ENCODE measurements at places on chromosomes 1 and 21. TPM values are rescaled to one million over a fixed set of nuclear protein-coding genes. Genes with fewer than 3 reads are reported as not detected.

DNA sequence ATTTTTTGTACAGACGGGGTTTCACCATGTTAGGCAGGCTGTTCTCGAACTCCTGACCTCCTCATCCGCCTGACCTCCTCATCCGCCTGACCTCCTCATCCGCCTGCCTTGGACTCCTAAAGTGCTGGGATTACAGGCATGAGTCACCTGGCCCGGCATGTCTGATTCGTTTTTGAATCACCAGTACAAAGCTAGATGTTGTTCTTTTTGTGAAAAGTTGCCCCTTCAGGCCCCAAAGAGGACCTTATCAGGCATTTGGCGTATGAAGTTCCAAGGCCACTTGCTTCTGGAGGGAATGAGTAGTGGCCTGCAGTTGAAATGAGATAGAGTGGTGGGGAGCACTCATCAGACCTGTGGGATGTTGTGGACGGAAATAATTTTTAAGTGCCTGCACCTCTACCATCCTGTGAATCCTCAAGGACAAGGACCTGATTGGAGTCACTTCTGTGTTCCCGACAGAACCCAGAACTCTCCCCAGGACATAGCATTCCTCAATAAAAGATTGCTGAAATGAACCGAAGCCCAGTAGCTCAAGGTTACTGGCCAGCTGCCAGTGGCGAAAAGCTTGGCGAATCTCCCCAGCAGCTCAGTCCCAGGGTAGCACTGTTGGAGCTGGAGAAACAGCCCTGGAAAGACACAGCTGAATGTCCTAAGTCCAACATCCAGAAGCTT lies 50.1 kb downstream of the NDUFS5 start:
- H3K4me1 ChIP-seq, result peaks cover 4% of the 10 kb centered on the region
- peaks cover 20% of the 10 kb centered on the region for H3K27me3 ChIP-seq
- no peak for DNase-seq
- H3K27ac ChIP-seq, result no peak overlapping the region
- no peak overlapping the region for H3K4me3 ChIP-seq

- no peaks in the 10 kb centered on the region for H3K27me3 ChIP-seq
- H3K27ac ChIP-seq, result peak overlapping the region; percentile 74
- no peak for DNase-seq
- H3K4me1 ChIP-seq, result peaks cover 48% of the 10 kb centered on the region
- peak overlapping the region; percentile 32 for H3K4me3 ChIP-seq
- H3K36me3 ChIP-seq, result peaks cover 26% of the 10 kb centered on the region
Observed at GRCh38 chr1:2575801-2576663, 10.5 kb upstream of the PRXL2B start.

DNA sequence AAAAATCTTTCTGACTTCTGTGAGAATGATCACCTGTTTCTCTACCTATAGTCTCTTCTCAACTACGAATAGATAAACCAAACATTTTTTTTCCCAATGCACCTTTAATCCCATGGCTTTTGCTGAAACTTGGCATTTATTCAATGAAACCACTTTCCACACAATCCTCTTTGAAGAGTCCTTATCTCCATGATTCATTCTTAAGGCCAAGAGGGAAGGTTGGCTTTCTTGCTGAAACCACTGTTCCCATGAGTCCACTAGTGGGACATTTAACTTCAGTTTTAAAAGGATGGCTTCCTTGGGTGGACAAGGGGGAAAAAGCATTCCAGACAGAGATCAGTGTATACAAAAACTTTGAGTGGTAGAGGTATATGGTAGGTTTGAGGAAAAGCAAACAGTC lies 73.6 kb downstream of the CRB1 start:
- H3K4me1 ChIP-seq, result peaks cover 7% of the 10 kb centered on the region
- H3K4me3 ChIP-seq, result no peak overlapping the region
- peaks cover 5% of the 10 kb centered on the region for H3K27me3 ChIP-seq

DNA sequence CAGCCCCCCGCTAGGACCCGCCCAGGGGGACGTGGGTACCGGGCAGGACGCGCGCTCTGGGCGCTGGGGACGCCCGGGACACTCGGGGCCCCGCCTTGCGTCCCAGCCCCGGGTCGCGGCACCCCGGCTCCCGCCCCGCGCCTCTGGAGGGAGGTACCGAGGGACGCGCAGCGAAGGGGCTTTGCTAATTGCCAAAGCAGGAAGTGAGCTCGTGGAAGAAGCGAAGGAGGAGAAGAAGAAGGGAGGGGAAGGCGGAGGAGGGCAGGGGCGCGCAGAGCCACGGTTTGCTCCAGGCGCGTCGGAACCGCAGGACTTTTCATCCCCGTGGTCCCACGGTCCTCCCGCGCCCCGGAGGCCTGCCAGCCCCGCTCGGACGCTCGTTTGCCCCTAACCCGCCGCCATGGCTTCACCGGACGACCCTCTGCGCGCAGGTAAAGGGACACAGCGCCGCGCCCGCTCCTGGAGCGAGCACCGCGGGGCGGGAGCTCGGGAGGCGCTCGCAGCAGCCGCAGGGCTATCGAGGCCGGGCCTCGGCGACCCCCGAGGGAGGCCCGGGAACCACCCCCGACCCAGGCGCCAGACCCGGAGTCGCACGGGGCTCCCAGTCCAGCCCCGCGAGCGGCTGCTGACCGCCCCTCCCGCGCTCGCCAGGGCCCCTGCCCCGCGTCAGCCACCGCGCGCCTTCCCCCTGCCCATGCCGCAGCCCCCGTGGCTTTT lies 1.3 kb downstream of the EDARADD start:
- peak overlapping the region; percentile 96 for H3K4me3 ChIP-seq
- peak; percentile 89 for DNase-seq
- H3K4me1 ChIP-seq, result peaks cover 41% of the 10 kb centered on the region
- peak overlapping the region; percentile 93 for H3K27ac ChIP-seq
- peaks cover 26% of the 10 kb centered on the region for H3K27me3 ChIP-seq
- peaks cover 20% of the 10 kb centered on the region for H3K36me3 ChIP-seq

DNA sequence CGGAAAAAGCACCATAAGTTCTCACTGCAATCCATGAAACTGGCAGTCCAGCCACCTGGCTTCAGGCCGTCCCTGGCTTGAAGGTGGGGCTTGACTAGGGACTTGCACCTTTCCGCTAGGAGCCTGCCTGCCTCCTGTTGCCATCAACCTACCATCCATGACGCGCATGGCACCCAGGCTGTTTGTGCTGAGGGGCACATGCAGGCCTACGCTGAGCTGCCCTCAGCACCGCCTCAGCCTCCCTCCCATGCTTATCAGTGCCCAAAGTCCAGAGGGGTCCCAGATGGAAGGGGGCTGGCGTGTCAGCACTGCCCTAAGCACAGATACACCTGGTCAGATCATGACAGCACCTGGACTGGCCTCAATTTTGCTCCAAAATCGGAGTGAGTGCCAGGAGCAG lies 190.2 kb upstream of the LYPLAL1 start:
- no peak for DNase-seq
- no peaks in the 10 kb centered on the region for H3K27me3 ChIP-seq
- H3K27ac ChIP-seq, result no peak overlapping the region
- H3K36me3 ChIP-seq, result no peaks in the 10 kb centered on the region
- no peak overlapping the region for H3K4me3 ChIP-seq

LCE3D gene
- not detected for total RNA-seq

FCRL6 gene
- total RNA-seq, result not detected

C1QTNF12 gene
- 2.8 TPM for total RNA-seq

Data from activated CD4-positive, alpha-beta T cell treated with anti-CD3 and anti-CD28 coated beads, Interleukin-2, amount 10 ng/mL, durations not matched to agents 24 days and 14 days (primary cell).